Hindlimb muscle (tissue), 1 donor: ENCODE measurements at places on chromosomes 2 and 18.

GRCh38 chr2:238233625-238234024, 6.2 kb downstream of the HES6 start:
- DNase-seq: no peak

- DNase-seq: no peak
These were observed 123.2 kb upstream of the DNAJC10 start for GRCh38 chr2:182592691-182593393.

GRCh38 chr2:221571025-221571550, 1.0 kb downstream of the EPHA4 start:
- no peak for DNase-seq

- DNase-seq: no peak
These were observed 35.8 kb upstream of the CYP26B1 start for GRCh38 chr2:72183466-72183865.

DNA sequence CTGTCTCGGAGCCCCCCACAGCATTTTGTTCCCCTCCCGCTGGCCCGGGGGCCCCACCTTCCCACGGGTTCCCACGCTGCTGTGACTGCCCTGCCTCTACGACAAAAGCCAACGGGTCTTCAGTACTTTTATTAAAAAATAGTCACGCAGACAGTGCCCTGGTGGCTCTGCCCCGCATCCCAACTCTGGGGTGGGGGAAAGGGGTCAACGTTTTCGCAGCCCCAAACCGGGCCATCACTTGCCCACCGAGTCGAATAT, 1.0 kb downstream of the UCN start:
- no peak for DNase-seq

GRCh38 chr18:825891-826585, 14.0 kb upstream of the YES1 start:
- no peak for DNase-seq

DNA sequence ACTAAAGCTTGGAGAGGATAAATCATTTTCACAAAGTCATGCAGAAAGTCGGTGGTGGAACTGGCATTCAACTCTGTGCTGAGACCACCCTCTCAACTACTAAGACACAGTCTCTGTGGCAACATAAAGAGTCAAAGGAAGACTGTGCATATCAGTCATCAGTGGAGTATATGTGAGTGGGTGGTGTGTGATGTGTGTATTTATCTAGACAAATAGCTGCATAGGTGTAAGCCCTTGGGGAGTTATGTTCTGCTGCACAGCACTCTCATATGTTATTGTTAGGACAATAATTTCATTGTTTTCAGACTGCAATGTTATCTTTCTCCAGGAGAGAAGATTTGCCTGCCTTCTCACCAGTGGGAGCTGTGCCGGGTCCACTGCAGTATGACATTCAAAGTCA, 186.3 kb upstream of the HNRNPA3 start:
- DNase-seq: no peak

GRCh38 chr18:70279470-70279869, 9.4 kb upstream of the SOCS6 start:
- no peak for DNase-seq

DNA sequence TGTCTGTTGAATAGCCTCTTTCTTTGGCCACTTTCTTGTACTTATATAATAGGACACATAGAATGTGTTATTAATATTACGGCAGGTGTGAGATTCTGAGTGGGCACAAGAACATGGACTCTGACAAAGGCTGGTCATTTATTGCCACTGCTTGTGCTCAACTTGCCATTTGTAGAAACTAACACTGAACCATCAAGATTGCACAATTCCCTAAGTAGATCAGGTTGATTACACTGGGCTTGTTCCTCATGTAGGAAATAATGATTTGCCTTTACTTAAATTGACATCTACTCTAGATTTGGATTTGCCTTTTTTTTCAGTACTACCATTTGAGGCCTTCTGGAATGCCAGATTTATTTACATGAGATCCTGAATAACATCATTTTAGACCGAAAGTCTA, 342.7 kb upstream of the CWC22 start:
- no peak for DNase-seq

- no peak for DNase-seq
These were observed 72.3 kb downstream of the SLC5A7 start for GRCh38 chr2:108058576-108059137.

GRCh38 chr2:41736105-41736567, 311.7 kb upstream of the PKDCC start:
- DNase-seq: no peak

GRCh38 chr2:71787108-71787415, 333.7 kb downstream of the DYSF start:
- DNase-seq: no peak

DNA sequence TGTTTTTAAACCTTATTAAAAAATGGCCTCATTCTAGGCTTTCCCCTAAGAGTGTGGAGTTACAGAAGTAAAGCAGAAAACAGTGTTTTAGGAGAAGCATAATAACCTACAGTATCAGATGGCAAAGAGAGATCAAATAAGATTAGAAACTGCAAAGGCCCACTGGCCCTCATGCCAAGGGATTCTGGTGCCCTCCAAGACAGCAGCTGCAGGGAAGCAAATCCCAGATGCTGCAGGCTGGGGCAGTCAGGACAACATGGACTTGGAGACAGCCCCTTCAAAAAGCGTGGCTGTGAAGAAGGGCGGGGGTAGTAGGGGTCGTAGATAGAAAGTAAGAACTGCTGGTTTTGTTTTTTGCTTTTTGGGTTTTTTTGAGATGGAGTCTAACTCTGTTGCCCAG, 28.3 kb upstream of the EPG5 start:
- DNase-seq: no peak

DNA sequence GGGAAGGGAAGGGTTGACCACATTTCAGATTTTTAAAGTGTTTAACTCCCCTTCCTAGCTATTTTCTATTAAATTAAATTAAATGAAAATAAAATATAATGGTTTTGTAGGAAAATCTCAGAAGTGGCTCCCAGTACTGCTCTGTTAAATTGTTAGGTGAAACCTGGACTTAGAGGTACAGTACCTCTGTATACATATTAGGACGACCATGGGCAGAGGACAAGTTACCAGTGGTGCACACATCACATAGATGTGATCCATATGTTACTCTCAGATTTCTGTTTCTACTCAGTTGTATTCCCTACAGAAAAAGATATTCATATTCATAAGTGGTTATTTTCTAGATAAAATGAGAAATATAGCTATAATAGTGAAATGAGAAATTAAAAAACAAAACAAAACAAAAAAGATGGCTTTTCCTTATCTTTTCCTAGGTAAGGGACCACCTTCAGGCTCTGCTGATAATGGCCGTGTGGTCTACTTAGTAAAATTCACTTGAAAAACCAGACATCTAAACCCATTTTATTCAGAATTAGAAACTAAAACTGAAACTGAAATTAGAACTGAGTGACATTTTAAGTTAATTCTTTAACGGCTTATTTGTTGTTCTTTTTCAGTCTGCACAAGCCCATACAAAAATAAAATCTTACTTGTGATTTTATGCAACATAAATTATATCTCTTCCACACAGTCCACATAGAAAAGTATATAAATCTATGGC, 832.5 kb upstream of the CHAC2 start:
- DNase-seq: no peak

DNA sequence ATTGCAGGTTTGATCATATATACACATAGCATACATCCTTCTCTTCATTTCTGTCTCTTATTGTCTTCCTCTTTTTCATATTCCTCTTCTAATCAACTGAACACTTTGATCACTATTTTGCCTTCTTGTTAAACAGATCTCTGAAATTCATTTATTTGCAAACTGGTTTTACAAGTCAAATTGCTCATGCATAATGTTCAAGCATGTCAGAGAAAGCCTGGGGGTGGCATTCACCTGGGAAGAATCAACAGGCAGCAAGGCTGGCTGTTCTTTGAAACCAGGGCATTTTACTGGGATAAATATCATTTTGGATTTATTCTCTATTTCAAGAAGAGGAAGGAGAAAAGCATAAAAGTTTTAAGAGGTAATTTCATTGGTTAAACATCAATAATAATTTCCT, 66.9 kb upstream of the LRATD1 start:
- DNase-seq: no peak

GRCh38 chr2:226601881-226602662, 197.5 kb downstream of the IRS1 start:
- DNase-seq: no peak

DNA sequence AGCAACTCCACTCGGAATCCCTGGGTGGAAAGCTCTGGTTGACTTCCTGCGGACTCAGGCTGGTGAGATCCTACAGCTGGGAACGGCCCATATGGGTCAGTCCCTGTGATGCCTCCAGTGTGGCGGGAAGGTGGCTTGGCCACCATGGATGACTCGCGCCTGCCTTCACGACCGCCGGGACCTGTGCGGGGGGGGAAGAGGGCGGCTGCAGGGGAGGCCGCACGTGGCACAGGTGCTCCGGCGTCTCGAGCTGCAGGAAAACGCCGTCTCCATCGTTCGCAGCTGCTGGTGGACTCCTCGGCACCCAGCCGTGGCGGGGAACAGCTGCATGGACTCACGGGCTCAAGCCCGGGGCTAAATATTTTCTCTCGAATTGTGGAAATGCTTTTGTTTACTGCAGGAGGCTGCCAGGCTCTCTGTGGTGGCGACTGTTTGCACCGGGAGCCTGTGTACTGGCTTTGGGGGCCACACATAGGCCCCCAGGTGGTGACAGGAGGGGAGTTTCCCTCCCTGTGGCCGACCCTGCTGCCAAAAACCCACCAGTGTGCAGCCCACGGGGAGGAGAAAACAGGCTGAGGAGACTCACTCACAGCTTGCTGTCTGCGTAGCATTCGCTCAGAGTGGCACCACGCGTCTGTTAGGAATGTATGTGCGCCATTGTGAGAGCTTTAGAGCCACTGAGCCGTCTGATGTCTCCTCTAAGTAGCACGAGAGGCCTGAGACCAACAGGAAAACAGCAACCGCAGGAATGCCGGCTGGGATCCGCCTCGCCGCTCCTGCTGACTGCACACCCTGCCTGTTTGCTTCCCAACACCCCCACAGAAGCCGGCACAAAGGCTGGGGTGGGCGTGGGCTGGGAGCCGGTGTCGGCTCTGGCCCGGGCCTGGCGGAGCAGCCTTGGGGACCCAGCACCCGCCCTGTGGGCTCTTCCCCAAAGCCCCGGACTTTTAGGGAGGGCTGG, 89.2 kb downstream of the NFATC1 start:
- DNase-seq: no peak

DNA sequence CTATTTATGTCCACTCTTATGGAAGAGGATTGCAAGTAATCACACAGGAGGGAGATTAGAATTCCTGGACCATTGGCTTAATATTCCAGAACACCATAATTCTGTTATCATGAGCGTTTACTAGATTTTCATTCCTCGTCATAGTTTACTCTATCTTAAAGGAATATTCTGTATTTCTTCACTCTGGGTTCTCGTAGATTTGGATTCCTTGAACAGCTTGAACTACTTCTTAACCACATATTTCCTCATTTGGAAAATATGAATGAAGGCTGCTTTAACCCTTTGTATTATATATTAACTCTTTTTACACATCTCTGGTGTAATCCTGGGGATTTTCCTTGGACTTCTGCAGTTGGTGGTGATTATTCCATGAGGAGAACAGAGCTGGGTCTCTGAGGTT, 46.3 kb upstream of the CCBE1 start:
- DNase-seq: no peak

- peak; percentile 26 for DNase-seq
These were observed 29.0 kb downstream of the SESTD1 start for GRCh38 chr2:179235463-179236108.

- no peak for DNase-seq
These were observed 1526.9 kb upstream of the ACVR2A start for GRCh38 chr2:146317959-146318358.

- no peak for DNase-seq
These were observed 117.2 kb downstream of the GATA6 start for GRCh38 chr18:22286585-22286984.

GRCh38 chr2:205403244-205403825, 279.0 kb upstream of the NRP2 start:
- DNase-seq: no peak

GRCh38 chr18:55694291-55694690, 106.3 kb upstream of the TCF4 start:
- DNase-seq: no peak

GRCh38 chr2:18829976-18830375, 240.6 kb upstream of the NT5C1B start:
- no peak for DNase-seq

GRCh38 chr18:65435534-65435933, 315.3 kb upstream of the CDH7 start:
- no peak for DNase-seq

DNA sequence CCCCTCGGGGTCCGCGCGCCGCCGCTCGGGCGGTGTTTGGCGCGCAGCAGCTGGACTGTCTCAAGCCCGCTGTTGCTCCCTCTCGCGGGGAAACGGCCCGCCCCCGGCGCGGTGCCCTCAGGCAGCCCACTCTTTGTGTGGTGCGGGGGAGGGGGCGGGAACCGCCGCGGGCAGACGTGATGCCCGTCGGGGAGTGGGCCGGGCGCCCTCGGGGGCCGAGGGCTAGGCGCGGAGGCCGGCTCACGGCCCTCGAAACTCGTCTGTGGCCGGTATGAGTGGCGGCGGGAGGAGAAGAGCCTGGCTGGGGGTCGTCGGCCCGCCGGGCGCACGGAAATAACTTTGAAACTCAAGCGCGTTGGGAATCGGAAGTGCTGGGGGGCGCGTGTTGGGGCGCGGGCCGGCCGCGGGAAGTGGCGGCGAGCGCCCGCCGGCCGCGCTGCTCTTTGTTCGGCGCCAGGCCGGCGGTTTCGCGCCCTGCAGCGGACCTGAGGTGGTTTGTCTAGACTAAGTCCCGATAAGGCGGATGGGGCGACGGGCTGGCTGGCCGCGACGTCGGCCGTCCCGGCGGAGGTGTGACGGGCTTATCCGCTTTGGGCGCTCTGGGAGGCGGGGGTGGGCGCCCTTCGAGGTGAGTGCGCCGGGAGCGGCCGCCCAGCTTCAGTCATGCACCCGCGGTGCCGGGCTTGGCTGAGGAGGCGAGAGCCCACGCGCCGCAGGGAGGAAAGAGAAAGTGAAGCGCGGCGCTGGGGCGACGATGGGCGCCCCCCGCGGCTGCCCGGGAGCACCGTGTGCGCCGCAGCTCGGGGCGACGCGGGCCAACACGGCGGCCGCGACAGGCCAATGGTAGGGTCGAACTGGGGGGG, 679 bp downstream of the PTMA start:
- DNase-seq: peak; percentile 61

DNA sequence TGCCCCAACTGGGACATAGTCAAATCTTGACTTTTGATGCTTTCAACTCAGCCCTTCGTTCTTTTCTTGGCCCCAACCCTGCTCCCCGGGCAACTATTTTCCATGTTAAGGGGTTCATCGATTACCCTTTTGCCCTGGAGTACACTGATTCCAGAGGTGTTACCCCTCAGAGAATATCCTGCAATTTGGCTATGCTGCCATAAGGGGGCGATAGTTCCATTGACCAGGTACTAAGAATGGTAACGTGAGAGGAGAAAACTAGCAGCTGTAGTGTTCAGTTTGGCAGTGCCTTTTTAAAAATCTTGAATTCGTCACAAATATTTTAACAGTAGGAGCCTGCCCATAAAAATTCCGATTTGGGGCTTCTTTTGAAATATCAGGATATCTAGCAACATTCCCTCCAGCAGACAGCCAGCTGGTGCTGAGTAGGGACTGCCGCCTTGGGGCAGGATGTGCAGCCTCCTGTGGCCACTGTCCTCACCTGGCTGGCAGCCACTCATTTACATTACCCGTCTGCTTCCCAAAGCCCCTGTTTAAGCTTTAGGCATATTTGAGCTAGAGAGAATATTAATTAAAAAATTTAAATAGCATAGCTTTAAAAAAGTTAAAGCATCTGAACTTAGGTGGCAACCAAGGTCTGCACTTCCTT, 146.3 kb upstream of the SKOR2 start:
- no peak for DNase-seq

- no peak for DNase-seq
These were observed 1056.6 kb upstream of the NXPH2 start for GRCh38 chr2:139836769-139837168.
